ENCODE measurements at places on chromosomes 13 and 19. TPM values are rescaled to one million over a fixed set of nuclear protein-coding genes. Genes with fewer than 3 reads are reported as not detected.

GRCh38 chr19:2394442-2395292 lies 32.7 kb downstream of the TIMM13 start:
- no peak for DNase-seq

DNA sequence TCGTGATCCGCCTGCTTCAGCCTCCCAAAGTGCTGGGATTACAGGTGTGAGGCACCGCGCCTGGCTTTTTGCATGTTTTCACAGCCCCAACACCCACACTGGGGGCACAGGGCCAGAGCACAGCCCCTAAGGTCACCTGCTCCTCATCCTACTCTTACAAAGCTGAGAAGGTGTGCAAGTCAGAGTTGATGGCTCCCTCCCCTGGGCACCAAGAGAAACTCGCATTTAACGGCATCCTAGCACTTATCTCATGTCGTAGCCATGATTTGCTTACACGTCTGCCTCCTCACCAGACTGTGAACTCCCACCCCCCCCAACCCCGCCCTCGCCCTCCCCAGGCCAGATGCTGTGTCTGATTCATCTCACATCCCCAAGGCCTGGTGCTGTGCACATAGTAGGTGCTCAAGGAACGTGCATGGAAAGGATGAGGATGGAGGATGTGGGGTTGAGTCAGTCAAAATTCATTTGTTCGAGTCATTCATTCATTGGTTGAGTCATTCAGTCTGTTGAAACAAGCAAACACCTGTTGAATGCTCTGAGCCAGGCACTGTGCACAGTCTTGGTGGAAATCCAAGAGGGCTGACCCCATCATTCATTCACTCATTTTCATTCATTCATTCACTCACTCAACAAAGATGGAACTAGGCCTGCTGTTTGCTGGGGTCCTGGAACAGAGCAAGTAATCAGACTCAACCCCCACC lies 11.3 kb downstream of the SHANK1 start:
- DNase-seq: no peak

The WDR88 gene
- not detected for total RNA-seq

GRCh38 chr19:40601134-40601974 lies at the start of gene LTBP4:
TSS of gene LTBP4 (plus strand) at chr19:40601369. CDS start at chr19:40601388, 19 bp downstream.
- DNase-seq: no peak

The NKG7 gene
- total RNA-seq: not detected

DNA sequence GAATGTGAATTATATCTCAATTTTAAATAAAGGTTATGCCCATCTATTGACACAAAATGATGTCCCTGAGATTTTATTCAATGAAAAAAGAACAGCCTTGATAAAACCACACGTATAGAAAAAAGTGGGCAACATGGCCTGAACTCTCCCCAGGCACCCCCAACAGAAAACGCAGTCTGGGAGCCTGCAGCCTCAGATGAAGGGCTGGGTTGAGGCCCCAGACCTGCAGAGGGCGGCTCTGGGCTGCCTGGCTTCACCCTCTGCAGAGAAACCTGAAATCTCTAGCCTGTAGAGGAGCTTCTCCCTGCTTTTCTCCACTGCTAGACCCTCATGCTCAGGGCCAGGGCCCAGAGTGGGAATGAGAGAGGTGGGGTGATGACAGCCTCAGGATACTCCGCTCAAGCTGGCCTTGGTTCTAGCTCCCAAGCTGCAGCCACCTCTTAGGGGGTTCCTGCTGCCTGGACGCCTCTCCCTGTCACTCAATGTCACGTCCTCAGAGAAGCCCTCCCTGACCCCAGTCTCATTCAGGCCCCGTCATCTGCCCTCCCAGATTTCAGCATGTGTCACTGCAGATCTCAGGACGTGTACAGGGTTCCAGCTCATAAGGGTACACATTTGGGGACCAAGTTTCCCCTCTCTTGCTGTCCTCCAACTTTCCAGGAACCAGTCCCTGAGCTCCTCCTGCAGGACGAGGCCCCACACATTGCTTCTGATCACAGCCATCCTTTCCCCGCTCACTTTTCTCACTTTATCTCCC lies 1.8 kb downstream of the MBD3 start:
- DNase-seq: no peak

- no peak for DNase-seq
These were observed 556.2 kb downstream of the KCTD12 start for GRCh38 chr13:76329866-76330580.

GRCh38 chr13:110699148-110700145 lies 6.5 kb downstream of the CARS2 start:
- no peak for DNase-seq

DNA sequence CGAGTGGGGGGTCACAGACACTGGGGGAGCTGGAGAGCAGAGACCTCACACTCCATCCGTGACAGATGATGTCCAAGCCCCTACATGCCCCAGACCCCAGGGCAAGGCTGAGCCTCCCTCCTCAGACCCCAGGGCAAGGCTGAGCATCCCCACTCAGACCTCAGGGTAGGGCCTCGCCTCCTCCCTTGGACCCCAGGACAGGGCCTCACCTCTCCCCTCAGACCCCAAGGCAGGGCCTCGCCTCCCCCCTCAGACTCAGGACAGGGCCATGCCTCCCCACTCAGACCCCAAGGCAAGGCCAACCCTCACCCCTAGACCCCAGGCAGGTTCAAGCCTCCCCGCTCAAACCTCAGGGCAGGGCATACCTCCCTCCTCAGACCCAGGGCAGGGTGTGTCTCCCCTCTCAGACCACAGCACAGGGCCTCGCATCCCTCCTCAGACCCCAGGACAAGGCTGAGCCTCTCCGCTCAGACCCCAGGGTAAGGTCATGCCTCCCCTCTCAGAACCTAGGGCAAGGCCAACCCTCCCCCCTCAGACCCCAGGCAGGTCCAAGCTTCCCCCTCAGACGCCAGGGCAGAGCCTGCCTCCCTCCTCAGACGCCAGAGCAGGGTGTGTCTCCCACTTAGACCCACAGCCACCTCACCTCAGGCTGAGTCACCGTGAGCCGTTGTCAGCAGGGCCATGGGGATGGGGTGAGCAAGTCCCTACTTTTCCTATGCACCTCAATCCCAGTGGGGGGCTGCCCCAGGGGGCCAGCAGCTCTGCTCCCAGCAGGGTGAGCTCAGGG lies 1.7 kb upstream of the S1PR4 start:
- DNase-seq: peak; percentile 48

- DNase-seq: no peak
These were observed 13.0 kb downstream of the SLC8A2 start for GRCh38 chr19:47458672-47459071.

The SUGP1 gene
- 45.8 TPM for total RNA-seq

GRCh38 chr13:53137779-53138178 lies 109.2 kb downstream of the OLFM4 start:
- no peak for DNase-seq

The ACP7 gene
- total RNA-seq: 0.29 TPM

GRCh38 chr13:84431646-84432045 lies 549.4 kb upstream of the SLITRK1 start:
- peak; percentile 41 for DNase-seq

The GZMM gene
- 1.7 TPM for total RNA-seq

The KRTDAP gene
- total RNA-seq: not detected

- no peak for DNase-seq
These were observed 487.8 kb downstream of the DACH1 start for GRCh38 chr13:71378961-71379905.

GRCh38 chr19:50458396-50459066 lies 17.8 kb upstream of the EMC10 start:
- no peak for DNase-seq

GRCh38 chr13:40580566-40581276 lies 85.7 kb downstream of the FOXO1 start:
- DNase-seq: no peak

GRCh38 chr19:17406887-17407196 lies 1.4 kb upstream of the BST2 start:
- no peak for DNase-seq

DNA sequence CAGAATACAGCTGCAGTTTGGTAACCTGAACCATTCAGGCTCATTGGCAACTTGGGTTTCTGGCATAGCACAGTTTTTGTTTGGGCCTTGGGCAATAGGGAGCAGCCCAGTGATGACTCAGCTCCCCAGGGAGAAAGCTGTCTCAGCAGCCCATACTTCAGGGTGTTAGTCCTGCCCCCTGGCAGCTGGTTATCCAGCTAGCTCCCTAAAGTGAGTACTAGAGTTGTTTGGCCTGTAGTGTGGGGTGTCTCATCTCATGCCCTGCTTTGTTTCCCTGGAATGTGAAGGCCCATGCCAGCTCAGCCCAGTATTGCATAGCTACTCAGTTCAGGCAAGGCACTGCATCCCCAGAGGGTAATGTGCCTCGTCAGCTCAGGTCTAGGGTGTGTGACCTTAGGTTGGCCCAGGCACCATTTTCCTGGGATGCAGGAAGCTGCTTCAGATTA lies 18.2 kb upstream of the ZNF543 start:
- peak; percentile 99 for DNase-seq

The SMAD9 gene
- total RNA-seq: 6.8 TPM

The LGALS4 gene
- total RNA-seq: not detected

GRCh38 chr19:52453324-52454094 lies at the start of gene ZNF578:
TSS of gene ZNF578 (plus strand) at chr19:52453553. CDS start at chr19:52501846, 48,293 bp downstream.
- peak; percentile 86 for DNase-seq

The FGF22 gene
- total RNA-seq: not detected

GRCh38 chr13:41791056-41791455 lies 169.9 kb downstream of the VWA8 start:
- peak; percentile 61 for DNase-seq

DNA sequence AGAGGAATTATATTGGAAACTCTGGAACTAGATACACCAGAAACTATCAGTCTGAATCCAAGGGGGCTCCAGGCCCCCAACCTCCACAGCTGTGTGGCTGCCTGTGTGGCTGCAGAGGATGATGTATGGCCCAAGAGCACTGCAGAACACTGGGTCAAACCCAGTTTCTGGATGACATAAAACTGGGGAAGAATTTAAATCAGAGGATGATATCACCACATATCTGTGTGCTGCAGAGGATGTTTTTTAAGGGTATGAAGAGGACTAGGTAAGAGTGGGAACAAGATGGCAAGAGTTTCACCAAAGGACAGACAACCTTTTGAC lies 226.4 kb downstream of the SUCLA2 start:
- DNase-seq: no peak

DNA sequence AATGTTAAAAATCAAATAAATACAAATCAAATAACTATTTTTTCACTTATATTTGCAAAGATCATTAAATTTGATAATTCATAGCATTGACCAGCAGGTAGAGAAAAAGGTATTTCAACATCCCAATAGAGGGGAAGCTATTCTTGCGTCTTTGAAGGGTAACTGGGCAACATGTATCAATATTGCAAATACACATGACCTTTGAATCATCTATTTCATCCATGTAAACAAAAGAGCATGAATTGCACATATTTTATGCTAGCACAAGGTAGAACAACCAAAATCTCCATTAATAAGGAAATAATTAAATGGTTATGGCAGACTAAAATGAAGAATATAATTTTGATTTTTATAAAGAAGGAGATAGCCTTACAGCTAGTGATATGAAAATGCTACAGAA lies 372.8 kb downstream of the GPC5 start:
- no peak for DNase-seq

- DNase-seq: no peak
These were observed 56.1 kb upstream of the RNF113B start for GRCh38 chr13:98233127-98233526.

The TFPT gene
- 15.2 TPM for total RNA-seq

The SYNGR4 gene
- total RNA-seq: not detected

DNA sequence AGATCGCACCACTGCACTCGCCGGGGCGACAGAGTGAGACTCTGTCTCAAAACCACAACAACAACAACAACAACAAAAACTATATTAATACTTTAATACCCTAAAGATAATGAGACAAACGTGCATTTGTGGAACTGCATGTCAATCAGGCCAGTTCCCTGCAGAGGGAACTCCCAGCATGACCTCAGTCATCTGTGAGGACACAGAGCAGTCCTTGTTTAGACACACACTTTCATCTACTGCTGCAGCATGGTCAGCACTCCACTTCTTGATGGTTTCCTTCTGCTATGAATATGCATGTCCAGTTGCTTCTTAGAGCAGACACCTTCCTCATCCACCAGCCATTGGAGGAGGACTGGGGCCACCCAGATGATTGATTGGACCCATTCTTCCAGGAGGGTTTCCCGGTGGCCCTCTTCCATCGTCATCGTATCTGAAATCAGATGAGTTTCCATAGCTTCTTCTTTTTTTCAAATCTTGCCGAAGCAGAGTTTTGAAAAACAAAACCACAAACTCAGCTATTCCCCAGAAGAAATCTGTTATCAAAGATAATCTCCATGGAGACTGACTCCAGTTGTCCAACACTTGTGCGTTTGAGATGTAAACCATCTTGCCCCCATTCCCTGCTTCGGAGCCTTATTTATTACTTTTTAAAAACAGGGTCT lies 26.5 kb downstream of the ZNF607 start:
- no peak for DNase-seq
